ENCODE measurements at places on chromosomes 1 and 21. TPM values are rescaled to one million over a fixed set of nuclear protein-coding genes. Genes with fewer than 3 reads are reported as not detected.

The RAB42 gene
- 3.2 TPM for total RNA-seq

The PODN gene
- 35.1 TPM for total RNA-seq

The TPRG1L gene
- 24.7 TPM for total RNA-seq

The LRRIQ3 gene
- total RNA-seq, result 0.12 TPM

The IL22RA1 gene
- total RNA-seq, result under 0.01 TPM

The MARK1 gene
- 1.7 TPM for total RNA-seq

The SPATA21 gene
- not detected for total RNA-seq

The MROH9 gene
- total RNA-seq, result under 0.01 TPM

The FCER1G gene
- not detected for total RNA-seq

The CACNA1S gene
- not detected for total RNA-seq

The SERTAD4 gene
- total RNA-seq, result 0.33 TPM

The ASPM gene
- total RNA-seq, result 108 TPM

The GREM2 gene
- total RNA-seq, result 1.00 TPM

The RGSL1 gene
- not detected for total RNA-seq

The C1orf56 gene
- total RNA-seq, result 1.4 TPM

The HSPB7 gene
- 2.3 TPM for total RNA-seq

The SLAMF7 gene
- total RNA-seq, result not detected

The F13B gene
- total RNA-seq, result not detected

The ARHGEF11 gene
- 34.0 TPM for total RNA-seq

The OR6P1 gene
- total RNA-seq, result not detected
